ENCODE measurements at places on chromosomes 7 and 10.
A peak's percentile ranks its signal among the peaks of the same experiment; 100 is the strongest.

DNA sequence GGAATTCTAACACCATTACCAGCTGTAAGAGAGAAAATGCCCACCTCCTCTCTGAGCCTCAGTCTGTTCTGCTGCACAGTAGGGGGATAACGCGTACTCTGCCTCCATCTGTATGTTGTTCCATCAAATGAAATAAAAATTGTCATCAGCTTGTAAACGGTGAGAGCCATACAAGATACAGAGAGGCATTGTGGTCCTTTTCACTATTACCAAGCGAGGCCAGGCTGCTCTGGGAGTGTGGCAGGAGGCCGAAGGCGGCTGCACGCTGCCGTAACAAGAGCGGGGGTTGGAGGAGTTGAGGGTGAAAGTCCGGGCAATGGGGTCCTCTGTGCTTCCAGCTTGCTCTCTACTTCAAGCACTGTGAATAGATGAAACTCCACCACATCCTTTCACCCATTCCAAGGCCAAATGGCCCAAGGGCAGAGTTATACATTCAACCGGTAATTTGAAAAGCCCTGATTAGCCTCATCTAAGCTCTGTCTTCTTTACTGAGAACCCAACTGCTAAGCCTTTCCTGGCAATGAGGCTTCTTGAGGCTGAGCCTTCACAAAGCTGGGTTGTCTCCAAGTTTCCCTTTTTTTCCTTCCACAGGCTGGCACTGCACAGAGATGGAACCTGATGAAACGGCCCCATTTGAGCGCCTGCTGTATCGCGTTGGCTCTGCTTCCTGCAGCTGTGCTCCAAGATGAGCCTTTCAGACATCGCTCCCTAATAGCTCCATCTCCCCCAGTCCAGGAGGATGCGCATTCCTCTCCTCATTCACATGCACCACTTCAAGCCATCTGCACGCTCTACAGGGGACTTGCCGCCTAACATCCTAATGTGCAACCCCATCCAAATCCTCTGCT, 47.2 kb downstream of the PYROXD2 start:
- no peak for DNase-seq

- DNase-seq = peak; percentile 17
Measured at GRCh38 chr10:118568327-118568848, 27.1 kb downstream of the PRLHR start.

GRCh38 chr7:131747658-131748232, 191.3 kb upstream of the PODXL start:
- DNase-seq = no peak

DNA sequence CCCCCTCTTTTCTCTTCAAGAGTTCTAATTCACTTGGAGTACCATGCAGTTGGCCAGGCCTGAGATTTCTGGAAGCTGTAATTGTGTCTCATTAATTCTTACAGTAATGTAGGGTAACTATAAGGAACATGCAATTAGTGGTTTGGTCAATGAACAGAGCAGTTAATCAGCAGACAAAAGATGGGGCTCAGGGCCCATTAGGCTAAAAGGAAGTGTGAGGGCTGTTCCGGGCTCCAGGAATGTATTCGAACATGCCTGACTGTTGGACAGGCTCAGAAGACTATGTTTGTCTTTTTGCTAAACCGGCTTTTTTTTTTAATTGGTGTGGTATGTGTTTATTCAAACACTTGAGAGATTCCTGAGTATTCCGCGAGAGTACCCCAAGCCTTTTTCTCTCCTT, 42.5 kb upstream of the FZD8 start:
- DNase-seq = no peak

- no peak for DNase-seq
Measured at GRCh38 chr10:62561151-62561550, 187.0 kb downstream of the ZNF365 start.

DNA sequence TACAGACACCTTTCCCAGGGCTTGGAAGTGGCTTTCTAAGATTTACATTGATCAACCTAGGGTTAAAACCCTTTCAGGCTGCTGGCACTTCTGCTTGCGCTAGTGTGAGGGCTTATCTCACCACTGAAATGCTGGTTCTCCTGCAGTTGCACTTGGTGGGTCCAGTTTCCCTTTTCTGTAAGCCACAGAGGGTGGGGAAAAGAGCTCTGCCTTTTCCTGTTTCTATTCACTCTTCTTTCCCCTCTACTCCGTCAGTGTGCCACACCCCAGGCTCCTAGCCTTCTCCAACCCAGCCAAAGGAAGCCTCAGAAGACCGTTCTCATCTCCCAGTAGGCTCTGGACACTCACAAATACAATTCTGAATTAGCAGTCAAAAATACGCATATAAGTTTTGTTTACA, 19.0 kb upstream of the CAPZA2 start:
- no peak for DNase-seq

- no peak for DNase-seq
Measured at GRCh38 chr10:22317771-22318565, 1.8 kb downstream of the COMMD3 start.

DNA sequence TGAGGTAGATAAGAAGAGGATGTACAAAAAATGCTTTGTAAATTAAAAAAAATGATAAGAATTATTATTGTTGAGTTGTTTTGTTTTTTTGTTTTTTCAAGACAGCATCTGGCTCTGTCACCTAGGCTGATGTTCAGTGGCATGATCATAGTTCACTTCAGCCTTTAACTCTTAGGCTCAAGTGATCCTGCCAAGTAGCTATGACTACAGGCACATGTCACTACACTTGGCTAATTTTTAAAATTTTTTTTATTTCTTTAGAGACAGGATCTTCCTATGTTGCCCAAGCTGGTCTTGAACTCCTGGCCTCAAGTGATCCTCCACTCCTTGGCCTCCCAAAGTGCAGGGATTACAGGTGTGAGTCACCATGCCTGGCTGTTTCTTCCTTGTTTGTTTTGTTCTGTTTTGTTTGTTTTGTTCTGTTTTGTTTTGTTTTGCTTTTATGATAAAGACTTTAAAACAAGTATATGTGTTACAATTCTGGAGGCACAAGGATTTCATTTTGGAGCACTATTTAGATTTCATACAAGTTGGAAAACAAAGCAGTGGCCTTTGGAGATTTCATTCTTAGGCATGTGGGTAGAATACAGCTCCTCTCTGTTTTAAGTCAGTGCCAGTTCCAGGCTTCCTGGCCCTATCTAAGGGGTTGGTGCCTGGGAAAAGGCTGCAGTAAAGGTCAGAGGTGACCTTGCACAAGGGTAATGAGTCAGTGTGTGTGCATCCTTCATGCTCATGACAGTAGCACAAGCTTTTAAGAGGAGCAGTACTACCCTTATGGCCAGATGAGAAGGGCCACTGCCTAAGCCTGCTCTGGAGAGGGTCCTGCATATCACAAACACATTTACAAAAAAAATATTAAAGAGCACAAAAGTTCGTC, 17.9 kb downstream of the FGFBP3 start:
- DNase-seq = peak; percentile 95

DNA sequence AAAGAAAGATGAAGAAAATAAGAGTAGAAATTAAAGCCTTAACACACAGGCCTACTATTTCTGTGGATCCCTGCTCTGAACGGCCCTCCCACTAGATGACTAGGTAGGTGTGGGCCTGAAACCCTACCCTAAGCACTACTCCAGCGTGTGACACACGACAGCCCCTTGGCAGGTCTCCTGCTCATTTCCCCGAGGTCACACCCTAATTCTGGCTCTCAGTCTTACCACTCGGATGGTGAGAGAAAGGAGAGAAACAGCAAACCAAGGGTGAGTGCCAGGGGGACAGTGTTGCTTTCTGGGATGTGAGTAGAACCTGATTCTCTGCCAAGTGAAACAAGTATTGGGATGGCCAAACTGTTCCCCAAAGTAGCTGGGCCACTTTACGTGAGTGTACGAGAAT, 12.1 kb downstream of the GALNTL5 start:
- no peak for DNase-seq

DNA sequence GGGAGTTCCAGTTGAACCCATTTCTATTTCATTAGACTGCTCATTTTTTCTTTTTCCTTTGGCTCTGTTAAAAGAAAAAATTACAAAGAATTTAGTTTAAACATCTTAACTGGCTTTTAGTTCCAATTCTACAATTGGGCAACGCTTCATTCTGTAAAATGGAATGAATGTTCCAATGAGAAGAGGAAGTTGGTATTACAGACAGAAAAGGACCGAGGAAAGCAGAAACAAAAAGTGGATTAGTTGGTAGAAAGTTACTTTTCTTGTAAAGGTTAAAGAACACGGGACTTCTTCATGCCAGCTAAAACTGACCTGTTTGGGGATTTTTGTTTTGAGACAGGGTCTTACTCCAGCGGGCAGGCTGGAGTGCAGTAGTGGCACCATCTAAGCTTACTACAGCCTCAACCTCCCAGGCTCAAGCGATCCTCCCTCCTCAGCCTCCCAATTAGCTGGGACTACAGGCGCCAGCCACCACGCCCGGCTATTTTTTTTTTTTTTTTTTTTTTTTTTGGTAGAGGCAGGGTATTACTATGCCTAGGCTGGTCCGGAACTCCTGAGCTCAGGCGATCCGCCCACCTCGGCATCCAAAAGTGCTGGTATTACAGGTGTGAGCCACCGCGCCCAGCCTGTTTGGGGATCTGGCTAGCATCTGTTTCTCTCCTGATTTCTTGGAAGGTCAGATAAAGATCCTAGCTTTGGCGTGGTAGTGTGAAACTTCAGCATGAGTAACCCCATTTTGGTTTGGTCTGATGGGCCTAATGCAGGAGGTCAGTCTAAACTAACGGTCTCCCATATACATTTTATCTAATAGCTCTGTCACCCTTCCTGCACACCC, 1.3 kb upstream of the VDAC2 start:
- no peak for DNase-seq

- DNase-seq = no peak
Measured at GRCh38 chr7:77184990-77185389, 14.6 kb downstream of the FGL2 start.

DNA sequence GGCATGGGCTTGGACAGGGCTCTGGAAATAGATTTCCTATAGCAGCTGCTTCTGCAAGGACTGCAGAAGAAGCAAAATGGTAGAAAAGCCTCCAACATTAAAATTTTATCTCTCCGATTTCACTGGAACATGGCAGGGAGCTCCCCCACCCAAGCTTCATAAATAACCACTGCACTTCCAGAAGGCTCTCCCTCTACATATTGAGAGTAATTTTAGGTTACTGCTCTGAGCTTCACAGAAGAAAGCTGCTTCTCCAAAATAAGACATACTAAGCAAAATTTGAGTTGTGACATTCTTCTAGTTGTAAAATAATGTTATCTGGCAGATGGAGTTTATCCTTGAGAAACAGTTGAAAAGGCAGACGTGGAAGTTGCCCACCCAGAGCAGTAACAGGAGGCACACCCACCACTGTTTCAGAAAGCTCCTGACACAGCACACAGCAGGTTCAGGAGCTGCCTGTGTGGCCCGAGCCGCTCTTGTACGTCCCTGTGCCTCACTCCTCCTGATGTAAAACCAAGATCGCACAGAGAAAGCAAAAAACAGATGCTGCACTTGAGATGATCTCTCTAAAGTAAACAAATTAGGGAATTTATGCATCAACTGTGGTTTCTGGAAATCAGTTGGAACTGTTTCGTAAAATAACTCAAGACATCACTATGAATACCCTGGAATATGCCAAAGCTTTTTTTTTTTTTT, 621.0 kb downstream of the PARD3 start:
- no peak for DNase-seq

GRCh38 chr10:5546891-5547680, 22.3 kb downstream of the CALML3 start:
- DNase-seq = no peak

GRCh38 chr10:110822035-110822711, 49.6 kb upstream of the PDCD4 start:
- DNase-seq = no peak

- DNase-seq = no peak
Measured at GRCh38 chr10:1858547-1858946, 121.2 kb upstream of the ADARB2 start.

- DNase-seq = no peak
Measured at GRCh38 chr10:33240931-33241330, 93.5 kb downstream of the NRP1 start.

DNA sequence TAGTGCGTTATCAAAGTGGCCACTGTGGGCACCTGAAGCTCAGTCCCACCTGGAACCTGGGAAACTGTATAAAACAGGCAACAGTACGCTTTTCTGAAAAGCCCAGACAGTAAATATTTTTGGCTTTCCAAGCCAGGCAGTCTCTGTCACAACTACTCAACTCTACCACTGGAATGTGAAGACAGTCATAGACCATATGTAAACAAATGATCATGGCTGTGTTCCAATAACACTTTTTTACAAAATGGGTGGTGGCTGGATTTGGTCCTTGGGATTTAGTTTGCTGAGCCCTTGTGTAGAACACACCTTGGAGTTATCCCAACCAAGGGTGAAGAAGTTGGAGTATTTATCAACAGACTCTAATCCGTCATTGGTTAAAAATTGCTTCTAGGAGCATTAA, 259.9 kb downstream of the SKIDA1 start:
- DNase-seq = no peak

DNA sequence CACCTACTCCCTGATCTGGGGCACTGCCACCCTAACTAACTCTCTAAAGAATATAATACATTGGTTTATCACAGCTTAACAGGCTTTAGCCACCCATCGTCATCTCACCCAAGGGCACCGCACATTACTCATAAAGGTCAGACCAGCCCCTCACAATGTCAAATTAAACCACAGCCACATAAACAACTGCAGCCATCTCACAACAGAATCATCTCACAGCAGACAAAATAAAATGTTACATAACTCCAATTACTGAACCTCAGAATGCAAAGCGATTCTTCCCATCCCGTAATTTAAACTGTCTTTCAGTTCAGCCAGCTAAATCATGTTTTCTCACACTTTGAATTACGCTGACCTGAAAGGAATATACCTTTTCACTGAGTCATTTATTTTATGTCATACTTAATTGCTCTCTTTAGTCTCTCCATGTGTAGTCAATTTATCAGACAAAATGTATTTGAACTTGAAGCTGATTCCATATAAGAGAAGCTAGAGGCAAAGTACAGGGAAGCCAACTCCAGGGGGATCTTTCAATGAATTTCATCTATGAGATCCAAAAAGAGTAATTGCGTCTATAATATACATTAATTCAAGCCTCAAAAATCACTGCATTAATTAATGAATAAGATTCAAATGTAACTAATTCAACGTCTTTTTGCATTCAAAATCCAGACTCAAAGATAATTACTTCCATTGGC, 96.9 kb upstream of the NEBL start:
- no peak for DNase-seq

DNA sequence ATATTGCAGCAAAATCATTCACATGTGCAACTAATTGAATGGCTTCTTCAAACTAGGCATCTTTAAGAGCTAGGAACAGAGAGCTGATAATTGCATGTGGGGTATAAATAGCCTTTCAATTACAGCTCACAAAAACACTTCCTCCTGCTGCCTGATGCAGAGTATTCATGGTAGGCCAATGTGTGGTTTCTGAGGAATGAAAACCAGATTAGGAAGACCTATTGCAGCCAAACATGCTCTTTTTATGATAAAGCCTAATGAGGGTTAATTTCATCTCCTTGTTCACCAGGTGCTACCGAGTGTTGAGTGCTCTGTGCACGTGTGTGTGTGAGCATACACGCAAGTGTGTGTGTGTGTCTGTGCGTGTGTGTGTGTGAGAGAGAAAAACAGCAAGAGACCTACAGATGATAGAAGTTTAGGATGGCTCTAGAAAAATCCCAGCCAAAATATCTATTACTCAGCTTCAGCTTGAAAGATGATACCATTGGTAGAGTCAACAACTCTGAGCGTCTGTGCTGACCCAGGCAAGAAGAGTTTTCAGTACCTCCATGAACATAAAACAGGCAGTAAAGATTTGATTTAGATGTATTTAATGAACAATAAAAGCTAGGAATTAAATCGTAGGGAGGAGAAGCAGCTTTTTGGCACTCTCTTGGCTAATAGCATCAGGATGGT, 448.5 kb upstream of the ANKRD30A start:
- DNase-seq = no peak

Data from Panc1 (cell line).